Ovary (tissue), 10 donors: ENCODE measurements at places on chromosomes 11 and 22. TPM values are rescaled to one million over a fixed set of nuclear protein-coding genes. Genes with fewer than 3 reads are reported as not detected.

Gene OR8D1
- polyA plus RNA-seq, result not detected

Gene SAC3D1
- polyA plus RNA-seq, result 7.6 TPM

Gene PGAP2
- polyA plus RNA-seq, result 13.1 TPM

Gene ACTN3
- polyA plus RNA-seq, result not detected

Gene GRIK4
- 1.5 TPM for polyA plus RNA-seq

Gene SCUBE2
- 0.84 TPM for polyA plus RNA-seq

Gene SMCO4
- 52.7 TPM for polyA plus RNA-seq

Gene GRM5
- not detected for polyA plus RNA-seq

Gene ST13
- polyA plus RNA-seq, result 650 TPM

Gene HTR3A
- not detected for polyA plus RNA-seq

Gene GATD1
- 9.4 TPM for polyA plus RNA-seq

Gene MYEOV
- not detected for polyA plus RNA-seq

Gene OR5M11
- not detected for polyA plus RNA-seq

Gene GSTT2
- polyA plus RNA-seq, result 1.8 TPM
